ENCODE measurements at places on chromosomes 7 and 10.

GRCh38 chr7:103887050-103887449, 102.4 kb downstream of the RELN start:
- H3K4me3 ChIP-seq: no peak overlapping the region
- no peaks in the 10 kb centered on the region for H3K4me1 ChIP-seq
- no peaks in the 10 kb centered on the region for H3K36me3 ChIP-seq

- no peak overlapping the region for H3K4me3 ChIP-seq
- no peak for DNase-seq
- no peaks in the 10 kb centered on the region for H3K36me3 ChIP-seq
- H3K4me1 ChIP-seq: no peaks in the 10 kb centered on the region
These were observed 80.8 kb downstream of the PTPRE start for GRCh38 chr10:127987467-127988380.

DNA sequence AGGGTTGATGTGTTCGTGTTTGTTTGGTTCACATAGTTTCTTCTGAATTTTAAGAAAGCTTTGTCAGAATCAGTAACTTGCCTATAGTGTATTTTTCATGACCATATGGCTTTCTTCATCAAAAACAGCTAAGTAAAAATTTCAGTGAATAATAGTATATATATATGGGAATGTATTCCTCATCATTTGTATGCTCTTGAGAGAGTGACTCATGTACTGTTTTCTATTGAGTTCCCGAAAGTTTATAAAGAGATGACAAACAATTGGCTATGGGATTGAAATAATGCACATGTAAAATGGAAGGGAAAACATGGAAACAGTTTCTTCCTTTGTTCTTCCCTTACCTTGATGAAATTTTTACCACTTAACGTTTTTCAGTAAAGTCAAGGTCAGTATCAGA, 56.4 kb downstream of the KAT6B start:
- H3K27ac ChIP-seq: no peak overlapping the region
- no peaks in the 10 kb centered on the region for H3K36me3 ChIP-seq
- no peak for DNase-seq
- no peak overlapping the region for H3K4me3 ChIP-seq
- no peaks in the 10 kb centered on the region for H3K27me3 ChIP-seq

DNA sequence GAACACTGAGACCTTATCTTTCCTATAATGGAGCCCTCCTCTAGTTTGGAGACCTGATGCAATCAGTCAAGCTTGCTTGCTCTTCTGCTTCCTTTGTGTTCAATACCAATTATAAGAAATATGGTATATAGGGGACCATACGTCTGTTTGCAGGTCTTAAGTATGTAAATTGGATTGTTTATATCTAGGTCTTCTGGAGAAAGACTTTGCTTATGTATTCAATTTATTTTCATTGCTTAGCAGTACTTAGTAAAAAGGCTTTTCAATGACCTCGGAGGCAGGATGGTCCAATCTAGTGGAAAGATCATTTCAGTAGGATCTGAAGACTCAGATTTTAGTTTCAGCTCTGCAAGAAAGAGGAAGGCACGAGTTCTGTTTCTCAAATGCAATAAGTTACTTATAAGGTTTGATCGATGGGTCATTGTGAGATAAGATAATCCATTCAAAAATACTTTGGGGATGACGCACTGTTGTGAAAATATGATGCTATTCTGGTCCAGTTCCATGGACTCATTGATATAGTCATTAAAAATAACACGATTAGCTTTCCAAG, 571.6 kb downstream of the SH2D4B start:
- no peaks in the 10 kb centered on the region for H3K4me1 ChIP-seq
- no peak overlapping the region for H3K27ac ChIP-seq
- no peak overlapping the region for H3K4me3 ChIP-seq
- no peak for DNase-seq

DNA sequence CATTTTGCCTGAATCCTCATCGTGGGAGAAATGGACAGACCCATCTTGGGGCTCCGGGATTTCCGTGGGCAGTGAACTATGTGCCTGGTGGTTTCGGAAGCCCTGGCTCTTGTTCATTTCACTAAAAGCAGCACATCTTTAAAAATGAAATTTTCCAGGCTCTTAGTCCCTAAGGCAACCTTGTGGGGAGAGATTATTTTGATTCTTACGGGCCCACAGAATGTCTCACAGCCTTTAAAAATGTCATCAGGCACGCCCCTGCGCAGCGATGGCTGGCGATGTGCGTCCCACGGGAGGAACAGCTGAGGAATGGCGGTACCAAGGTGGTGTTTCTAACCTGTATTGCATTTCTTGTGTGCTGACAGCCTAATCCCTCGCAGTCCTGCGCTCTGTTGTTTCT, 189.7 kb downstream of the CCDC3 start:
- H3K27ac ChIP-seq: no peak overlapping the region
- no peak for DNase-seq
- no peak overlapping the region for H3K4me3 ChIP-seq
- H3K4me1 ChIP-seq: no peaks in the 10 kb centered on the region

DNA sequence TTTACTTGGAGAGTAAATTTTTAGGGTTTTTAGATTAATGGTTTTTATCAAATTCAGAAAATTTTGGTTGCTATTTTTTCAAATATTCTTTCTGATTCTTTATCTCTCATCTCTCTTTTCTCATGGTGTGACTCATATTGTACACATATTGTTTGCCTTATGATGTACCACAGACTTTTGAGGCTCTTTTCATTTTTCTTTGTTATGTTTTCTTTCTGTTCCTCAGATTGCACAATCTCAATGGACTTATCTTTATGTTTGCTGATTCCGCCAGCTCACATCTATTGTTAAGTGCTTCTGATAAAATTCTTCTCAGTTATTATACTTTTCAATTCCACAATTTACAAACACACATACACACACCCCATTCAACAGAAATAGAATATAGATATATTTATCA, 168.2 kb upstream of the IGFBP3 start:
- no peak overlapping the region for H3K27ac ChIP-seq
- H3K4me3 ChIP-seq: no peak overlapping the region
- H3K36me3 ChIP-seq: no peaks in the 10 kb centered on the region
- no peak for DNase-seq
- no peaks in the 10 kb centered on the region for H3K27me3 ChIP-seq

DNA sequence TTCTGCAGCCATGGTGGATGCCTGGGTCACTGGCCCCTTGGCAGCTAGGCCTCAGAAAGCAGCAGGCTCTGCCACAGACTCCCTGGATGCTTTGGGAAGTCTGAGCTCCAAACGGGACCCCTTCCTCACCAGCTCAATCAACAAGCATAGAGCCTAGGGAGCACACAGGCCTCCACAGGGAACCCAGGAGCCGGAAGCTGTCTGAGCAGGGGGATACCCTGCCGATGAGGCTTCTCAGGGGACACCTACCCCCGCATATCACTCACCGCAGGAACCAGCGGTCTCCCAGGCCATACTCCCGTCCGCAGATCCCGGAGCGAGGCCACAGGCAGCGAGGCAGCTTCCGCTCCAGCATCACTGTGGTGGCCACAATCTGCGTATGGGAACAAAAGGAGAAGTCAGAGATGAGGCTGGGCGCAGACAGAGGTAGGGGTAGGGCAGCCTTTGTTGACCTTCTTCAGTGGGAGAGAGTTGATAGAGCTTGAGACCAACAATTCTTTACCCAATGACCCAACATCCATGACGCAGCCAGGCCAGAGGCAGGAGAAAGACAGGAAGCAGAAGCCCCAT, 13.4 kb downstream of the TRPV6 start:
- H3K4me3 ChIP-seq: no peak overlapping the region
- H3K4me1 ChIP-seq: no peaks in the 10 kb centered on the region
- no peaks in the 10 kb centered on the region for H3K36me3 ChIP-seq
- no peaks in the 10 kb centered on the region for H3K27me3 ChIP-seq
- no peak overlapping the region for H3K27ac ChIP-seq

DNA sequence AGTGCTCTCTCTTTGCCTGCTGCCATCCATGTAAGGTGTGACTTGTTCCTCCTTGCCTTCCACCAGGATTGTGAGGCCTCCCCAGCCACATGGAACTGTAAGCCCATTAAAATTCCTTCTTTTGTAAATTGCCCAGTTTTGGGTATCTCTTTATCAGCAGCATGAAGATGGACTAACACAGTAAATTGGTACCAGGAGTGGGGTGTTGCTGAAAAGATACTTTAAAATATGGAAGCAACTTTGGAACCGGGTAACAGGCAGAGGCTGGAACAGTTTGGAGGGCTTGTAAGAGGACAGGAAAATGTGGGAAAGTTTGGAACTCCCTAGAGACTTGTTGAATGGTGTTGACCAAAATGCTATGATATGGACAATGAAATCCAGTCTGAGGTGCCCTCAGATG, 63.8 kb upstream of the PPP1R9A start:
- no peak overlapping the region for H3K4me3 ChIP-seq
- H3K27ac ChIP-seq: no peak overlapping the region
- DNase-seq: no peak
- no peaks in the 10 kb centered on the region for H3K27me3 ChIP-seq

GRCh38 chr7:115274-115911, 77.0 kb upstream of the FAM20C start:
- peaks cover 1% of the 10 kb centered on the region for H3K4me1 ChIP-seq
- no peak overlapping the region for H3K4me3 ChIP-seq
- DNase-seq: no peak
- H3K27ac ChIP-seq: no peak overlapping the region
- H3K27me3 ChIP-seq: no peaks in the 10 kb centered on the region

- H3K4me3 ChIP-seq: no peak overlapping the region
- DNase-seq: no peak
- H3K27me3 ChIP-seq: no peaks in the 10 kb centered on the region
- no peaks in the 10 kb centered on the region for H3K4me1 ChIP-seq
- H3K27ac ChIP-seq: no peak overlapping the region
These were observed 215.7 kb upstream of the CDC14C start for GRCh38 chr7:48708635-48709034.

DNA sequence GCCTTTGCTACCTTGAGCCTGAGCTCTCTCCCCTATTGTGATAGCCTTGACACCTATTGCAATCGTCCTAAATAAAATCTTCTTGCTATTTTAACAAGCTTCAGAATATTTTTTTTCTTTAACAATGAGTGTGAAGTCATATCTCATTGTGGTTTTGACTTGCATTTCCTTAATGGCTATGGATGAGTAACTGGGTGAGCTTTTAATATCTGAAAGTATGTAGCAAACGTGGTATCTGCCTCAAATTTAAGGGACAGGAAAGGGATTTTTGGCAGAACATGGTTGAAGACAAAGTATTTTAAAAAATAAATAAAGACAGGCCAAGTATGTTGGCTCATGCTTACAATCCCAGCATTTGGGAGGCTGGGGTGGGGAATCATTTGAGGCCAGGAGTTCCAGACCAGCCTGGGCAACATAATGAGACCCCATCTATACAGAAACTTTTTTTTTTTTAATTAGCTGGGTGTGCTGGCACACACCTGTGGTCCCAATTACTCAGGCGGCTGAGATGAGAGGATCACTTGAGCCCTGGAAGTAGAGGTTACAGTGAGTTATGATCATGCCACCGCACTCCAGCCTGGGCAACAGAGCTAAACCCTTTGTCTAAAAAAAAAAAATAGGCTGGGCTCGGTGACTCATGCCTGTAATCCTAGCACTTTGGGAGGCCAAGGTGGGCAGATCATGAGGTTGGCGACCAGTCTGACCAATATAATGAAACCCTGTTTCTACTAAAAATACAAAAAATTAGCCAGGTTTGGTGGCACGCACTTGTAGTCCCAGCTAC, 319.3 kb upstream of the NRP1 start:
- no peak overlapping the region for H3K27ac ChIP-seq
- no peaks in the 10 kb centered on the region for H3K4me1 ChIP-seq
- H3K27me3 ChIP-seq: no peaks in the 10 kb centered on the region
- no peak for DNase-seq
- no peak overlapping the region for H3K4me3 ChIP-seq

GRCh38 chr10:71550628-71551027, 153.9 kb downstream of the CDH23 start:
- no peak overlapping the region for H3K27ac ChIP-seq
- no peak for DNase-seq
- H3K27me3 ChIP-seq: no peaks in the 10 kb centered on the region
- no peaks in the 10 kb centered on the region for H3K36me3 ChIP-seq
- no peaks in the 10 kb centered on the region for H3K4me1 ChIP-seq

- H3K36me3 ChIP-seq: no peaks in the 10 kb centered on the region
- H3K27me3 ChIP-seq: no peaks in the 10 kb centered on the region
- H3K27ac ChIP-seq: no peak overlapping the region
- no peaks in the 10 kb centered on the region for H3K4me1 ChIP-seq
- H3K4me3 ChIP-seq: no peak overlapping the region
These were observed 550.6 kb upstream of the SEMA3D start for GRCh38 chr7:85737426-85737825.

GRCh38 chr7:85191383-85191782, 4.5 kb upstream of the SEMA3D start:
- no peak overlapping the region for H3K27ac ChIP-seq
- no peak overlapping the region for H3K4me3 ChIP-seq
- H3K4me1 ChIP-seq: no peaks in the 10 kb centered on the region
- no peak for DNase-seq

DNA sequence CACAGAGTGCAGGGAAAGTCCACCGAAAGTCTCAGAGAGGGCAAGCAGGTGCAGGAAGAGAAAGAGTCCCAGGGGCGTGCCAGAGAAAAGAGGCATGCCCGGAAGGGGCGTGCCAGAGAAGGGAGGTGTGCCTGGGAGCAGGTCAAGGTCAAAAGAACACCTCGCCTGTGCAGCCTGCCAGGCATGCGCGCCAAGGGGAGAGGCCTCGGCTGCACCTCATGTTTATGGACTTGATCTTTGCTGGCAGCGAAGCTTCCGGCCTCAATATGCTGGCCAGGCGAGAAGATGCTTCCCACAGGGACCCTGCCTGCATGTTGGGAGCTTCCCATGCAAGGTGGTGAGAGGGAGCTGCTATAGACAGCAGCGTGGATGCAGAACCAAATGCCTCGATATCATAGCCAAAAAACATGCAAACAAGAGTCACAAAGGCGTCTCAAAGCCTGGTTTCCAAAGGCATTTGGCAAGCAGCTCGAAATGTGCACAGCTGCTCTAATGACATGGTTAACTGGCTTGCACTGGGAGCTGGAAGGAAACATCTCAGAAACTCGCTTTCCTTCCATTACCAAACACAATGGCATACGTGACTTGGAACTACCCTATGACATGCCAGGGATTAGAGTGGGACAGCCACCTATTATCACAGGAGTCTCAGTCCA, 192.5 kb upstream of the PPP2R2D start:
- H3K27ac ChIP-seq: no peak overlapping the region
- no peaks in the 10 kb centered on the region for H3K36me3 ChIP-seq
- H3K4me3 ChIP-seq: no peak overlapping the region
- no peaks in the 10 kb centered on the region for H3K4me1 ChIP-seq
- no peak for DNase-seq

- no peaks in the 10 kb centered on the region for H3K36me3 ChIP-seq
- no peaks in the 10 kb centered on the region for H3K4me1 ChIP-seq
- H3K27ac ChIP-seq: no peak overlapping the region
- H3K27me3 ChIP-seq: no peaks in the 10 kb centered on the region
- H3K4me3 ChIP-seq: no peak overlapping the region
These were observed 18.7 kb downstream of the GRID1 start for GRCh38 chr10:86347856-86348255.

DNA sequence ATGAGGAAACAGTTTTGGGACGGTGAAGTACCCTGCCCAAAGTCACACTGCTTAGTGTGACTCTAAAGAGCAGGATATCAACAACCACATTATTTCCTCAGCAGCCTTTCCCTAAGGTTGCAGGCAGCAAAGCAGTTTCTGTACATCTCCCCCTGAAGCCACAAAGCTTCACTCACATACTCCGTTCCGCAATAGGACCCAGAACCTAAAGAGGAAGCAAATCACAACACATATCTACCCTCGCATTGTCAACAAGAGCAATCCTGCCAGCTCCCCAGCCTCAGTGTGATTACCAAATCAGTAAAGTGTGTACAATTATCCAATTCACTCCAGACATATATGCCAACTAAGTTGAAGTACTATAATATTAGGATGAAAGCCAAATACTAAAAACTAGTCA, 30.8 kb downstream of the VAX1 start:
- H3K4me3 ChIP-seq: no peak overlapping the region
- no peak overlapping the region for H3K27ac ChIP-seq
- H3K4me1 ChIP-seq: no peaks in the 10 kb centered on the region
- no peak for DNase-seq
